Fibroblast of mammary gland (primary cell): ENCODE measurements at places on chromosomes 3 and 15.

- DNase-seq: peak; percentile 48
Observed at GRCh38 chr3:48563382-48563918, at the start of gene UCN2. Gene UCN2, minus strand, starts transcription at chr3:48563781. Its CDS starts 657 bp downstream, at chr3:48563124.

DNA sequence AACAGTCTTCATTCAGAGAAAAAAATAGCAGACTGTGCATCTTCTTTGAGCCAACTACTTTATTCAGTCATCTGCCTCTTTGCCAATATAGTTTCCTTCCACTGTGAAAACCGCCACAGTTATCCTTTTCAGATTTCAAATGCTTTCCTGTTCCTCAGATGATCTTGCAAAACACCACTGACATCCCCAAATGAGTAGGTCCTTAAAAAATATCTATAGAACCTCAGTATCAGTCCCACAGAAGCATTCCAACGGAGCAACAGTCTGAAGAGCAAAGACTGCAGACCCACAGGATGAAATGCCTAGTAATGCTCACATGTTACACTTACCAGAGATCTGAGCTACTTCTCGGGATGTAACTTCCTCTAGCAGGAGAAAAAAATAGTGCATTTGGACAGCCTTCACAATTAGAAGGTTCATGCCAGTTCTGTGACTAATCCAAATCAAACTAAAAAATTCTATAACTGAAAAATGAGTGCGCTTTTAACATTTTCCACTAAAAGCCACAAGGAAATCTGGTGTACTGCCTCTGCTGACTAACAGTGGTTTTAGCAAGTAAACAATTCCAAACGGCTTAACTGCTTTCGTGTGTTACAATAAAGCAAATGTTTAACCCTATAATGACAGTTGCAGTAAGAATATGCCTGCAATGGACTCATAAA lies at the start of gene ANKRD28:
ANKRD28 (minus strand) TSS at position 338 of the 662 bp plus-strand sequence. CDS start 1,458 bp downstream, outside the sequence.
- peak; percentile 98 for DNase-seq

DNA sequence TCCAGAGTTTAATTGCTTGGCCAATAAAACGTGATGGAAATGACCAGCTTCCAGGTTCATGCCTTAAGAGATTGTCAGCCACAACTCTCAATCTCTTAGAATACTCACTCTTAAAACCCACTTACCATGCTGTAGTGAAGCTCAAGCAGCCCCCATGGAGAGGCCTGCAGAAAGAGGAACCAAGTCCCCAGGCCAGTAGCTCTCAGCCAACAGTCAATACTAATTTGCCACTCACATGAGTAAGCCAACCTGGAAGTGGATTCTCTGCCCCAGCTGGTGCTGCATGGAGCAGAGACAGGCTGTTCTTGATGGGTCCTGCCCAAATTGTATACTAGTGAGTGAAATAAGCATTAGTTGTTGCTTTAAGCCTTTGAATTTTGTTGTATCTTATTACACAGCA lies 155.9 kb downstream of the OXSM start:
- no peak for DNase-seq

GRCh38 chr3:195755791-195756676 lies 35.3 kb downstream of the MUC20 start:
- no peak for DNase-seq

DNA sequence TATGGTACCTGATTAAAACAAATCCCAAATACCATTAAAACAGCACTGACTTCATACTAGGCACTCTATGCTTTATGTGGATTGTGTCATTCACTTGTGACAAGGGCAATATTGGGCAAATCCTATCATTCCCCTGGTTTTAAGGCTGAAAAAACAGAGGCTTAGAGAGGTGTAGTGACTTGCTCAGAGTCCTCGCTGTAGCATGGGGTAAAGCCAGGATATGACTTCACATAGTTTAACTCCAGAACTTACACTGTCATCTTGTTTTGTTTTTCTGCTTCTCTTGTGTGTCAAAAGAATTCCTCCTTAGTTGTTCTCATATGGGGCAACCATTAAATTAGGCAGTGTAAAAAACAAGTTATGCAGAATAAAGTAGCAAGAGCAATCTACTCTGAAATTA lies 40.3 kb upstream of the ICE2 start:
- DNase-seq: peak; percentile 35

DNA sequence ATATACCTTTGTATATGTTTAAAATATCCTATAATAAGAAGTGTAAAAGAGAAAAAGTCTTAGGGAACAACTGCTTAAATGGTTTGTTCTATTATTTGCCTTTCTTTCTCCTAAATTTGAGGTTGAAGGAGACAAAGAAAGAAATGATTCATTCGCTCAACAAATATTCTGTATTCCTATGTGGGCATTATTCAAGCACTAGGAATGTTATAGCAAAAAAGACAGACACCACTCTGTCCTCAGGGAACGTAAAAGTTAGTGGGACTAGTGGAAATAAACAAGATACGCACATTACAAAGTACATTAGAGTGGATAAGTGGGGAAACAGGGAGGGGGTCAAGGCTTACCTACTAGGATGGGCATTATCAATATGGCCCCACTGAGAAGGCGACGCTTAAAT lies 332.2 kb downstream of the LPP start:
- peak; percentile 67 for DNase-seq

DNA sequence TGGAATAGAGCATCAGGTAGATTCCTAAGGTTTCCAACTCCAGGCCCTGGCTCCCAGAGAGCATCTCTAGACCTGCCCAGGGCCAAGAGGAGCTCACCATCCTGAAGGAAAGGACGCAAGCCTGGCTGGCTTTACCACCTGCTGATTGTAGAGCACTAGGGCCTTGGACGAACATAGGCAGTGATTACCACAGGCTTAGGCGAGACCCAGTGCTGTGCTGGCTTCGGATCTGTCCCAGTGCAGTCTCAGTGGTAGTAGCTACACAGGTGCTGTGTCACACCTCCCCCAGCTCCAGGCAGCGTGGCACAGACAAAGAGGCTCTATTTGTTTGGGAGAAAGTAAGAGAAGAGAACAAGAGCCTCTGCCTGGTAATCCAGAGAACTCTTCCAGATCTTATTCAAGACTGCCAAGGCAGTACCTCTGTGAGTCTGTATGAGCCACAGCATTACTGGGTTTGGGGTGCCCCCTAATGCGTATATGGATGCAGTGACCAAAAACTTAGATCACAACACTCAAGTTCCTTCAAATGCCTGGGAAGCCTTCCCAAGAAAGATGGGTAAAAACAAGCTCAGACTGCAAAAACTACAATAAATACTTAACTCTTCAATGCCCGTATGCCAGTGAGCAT lies 25.4 kb downstream of the ISG20 start:
- no peak for DNase-seq

- peak; percentile 59 for DNase-seq
Observed at GRCh38 chr15:74201710-74202420, 722 bp downstream of the STRA6 start.

GRCh38 chr15:77412972-77413698 lies 6.8 kb downstream of the PEAK1 start:
- DNase-seq: no peak

DNA sequence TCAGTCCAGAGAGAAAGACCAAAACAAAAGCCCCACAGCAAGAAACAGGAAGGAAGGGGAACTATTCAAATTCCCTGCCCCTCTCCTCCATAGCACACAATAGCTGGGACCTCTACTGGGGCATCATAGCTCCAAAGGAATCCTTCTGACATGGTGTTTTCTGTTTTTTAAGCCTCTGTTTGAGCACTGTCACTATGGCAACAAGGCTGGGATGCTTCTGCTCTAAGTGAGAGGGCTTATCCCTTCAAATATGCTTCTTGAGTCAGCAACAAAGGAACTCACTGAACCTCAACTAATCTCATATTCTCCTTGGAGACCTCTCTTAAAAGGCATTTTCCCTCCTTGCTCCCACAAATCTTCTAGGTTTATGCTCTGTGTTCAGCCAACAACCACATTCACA lies 40.5 kb downstream of the MYLK start:
- no peak for DNase-seq
